ENCODE measurements at places on chromosomes 1 and 21. TPM values are rescaled to one million over a fixed set of nuclear protein-coding genes. Genes with fewer than 3 reads are reported as not detected.

DNA sequence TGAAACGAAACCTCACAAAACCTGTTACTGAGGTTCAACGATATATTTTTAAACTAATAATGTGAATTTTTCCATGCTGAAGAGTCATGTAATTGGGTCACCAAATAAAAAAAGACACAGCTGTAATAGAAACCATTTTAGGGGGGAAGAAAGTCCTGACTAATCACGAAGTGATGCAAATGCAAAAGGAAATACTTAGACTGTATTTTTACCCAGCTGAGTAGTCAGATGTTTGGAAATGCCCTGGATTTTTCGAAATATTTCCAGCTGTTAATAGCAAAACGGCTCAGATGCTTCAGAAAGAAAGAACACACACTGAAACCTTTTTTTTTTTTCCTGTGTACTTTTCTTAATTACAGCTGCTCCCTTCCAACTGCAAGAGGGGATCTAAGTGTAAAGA, 210.3 kb downstream of the SETD4 start:
- no peak for DNase-seq

DNA sequence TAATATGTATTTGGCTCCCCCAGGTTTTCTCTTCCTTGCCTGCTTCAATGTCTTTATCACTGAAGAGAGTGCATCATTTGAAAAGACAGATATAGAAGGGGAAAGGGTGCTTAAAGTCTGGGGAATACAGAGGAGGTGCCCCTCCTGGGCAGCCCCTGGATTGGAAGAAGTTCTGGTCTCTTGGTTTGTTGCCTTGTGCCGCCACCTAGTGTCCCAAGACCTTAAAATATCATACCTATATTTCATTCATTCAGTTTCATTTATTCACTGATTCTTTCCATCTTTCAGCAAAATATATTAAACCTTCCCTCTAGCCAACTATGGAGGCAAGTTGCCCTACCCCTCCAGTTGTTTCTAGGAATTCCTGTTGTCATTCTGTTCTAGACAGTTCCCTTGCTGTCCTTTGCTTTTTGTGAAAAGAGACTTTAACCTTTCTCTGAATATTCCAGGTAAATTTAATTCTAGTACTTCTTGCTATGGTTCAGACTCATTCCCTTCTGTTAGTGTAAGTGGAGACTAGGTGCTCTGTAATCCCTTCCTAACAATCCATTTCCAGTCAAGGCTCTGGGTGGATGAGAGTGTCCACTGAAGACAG, 56.1 kb downstream of the MEF2D start:
- no peak for DNase-seq

Gene DCDC2B
- not detected for total RNA-seq

DNA sequence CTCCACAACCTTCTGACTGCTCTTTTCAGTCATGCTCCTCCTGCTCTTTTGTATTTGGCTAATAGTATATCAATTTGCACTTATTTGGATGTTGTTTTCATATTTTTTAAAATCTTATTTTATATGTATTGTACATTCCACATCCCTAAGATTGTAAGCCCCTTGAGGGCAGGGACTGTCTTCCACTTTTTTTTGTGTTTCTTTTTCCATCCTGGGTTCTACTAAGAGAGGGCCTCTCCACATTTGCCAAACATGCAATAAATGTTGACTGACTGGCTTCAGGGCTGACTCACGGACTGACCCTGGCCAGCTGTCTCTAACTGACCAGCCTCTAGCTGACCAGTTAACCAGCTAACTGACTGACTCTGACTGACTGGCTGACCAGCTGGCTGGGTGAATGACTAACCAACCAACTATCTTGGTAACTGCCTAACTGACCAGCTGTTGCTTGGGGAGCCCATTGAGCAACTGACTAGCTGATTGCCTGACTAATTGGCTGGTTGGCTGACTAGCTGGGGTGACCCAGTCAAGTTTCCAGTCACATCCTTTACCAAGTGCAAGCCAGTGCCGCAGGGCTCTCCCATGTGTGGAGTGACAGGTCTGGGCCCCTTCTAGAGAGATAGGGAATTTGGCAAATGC, 16.1 kb downstream of the CSF1 start:
- no peak for DNase-seq

Gene LCE7A
- total RNA-seq, result not detected

DNA sequence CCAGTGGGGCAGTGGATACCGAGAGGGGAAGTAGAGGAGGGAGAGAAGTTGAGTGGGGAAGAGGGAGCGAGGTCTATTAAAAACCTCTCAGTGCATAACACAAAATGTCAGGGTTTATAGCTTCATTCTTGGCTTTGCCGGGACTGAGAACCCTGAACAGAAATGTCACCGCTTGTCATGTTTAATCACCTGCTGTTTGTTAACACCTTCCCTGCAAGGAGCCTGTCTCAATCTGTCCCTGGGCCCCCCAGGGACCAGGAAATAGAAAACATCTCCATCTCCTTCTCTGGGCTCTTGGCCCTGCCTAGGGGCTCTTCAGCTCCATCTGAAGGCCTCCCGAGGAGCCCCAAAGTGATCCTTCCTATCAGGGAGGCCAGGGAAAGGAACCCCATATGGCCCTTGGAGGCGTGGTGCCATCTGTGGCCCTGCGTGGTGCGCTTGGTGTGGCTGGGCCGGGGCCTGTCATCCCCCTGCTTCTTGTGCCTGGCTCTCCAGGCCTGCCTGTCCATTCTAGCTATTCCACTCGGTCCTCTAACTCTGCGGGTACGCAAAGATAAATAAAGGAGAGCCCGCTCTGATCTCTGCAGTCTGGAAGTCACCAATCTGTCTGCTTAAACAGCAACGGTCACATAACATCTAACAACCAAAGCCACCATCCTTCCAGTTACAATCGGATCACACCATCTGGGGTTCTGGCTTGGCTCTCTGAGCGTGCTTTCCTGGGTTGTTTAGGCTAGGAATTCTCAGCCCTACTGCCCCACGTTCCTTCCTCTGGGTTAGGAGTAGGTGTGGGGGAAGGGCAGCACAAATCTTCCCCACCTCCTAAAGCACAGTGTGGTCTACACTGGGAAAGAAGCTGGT, 113.8 kb downstream of the CASZ1 start:
- DNase-seq, result no peak

DNA sequence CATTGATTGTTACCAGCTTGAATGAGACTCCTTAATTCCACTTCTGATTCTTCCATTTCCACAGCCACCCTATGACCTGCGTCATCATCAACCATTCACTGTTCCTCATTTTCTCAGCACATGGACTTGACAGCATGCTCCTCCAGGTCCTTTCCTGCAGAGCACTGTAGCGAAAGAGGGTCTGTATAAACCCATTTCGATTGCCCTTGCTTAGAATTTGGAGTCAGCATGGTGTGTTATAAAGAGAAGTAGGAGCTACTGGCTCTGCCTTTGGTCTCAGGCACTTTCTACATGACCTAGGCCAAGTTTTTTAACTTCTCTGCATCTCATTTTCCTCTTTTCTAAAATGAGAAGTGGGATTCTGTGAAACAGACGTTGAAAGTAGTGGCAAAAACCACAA, 133.8 kb downstream of the AK5 start:
- DNase-seq, result no peak

DNA sequence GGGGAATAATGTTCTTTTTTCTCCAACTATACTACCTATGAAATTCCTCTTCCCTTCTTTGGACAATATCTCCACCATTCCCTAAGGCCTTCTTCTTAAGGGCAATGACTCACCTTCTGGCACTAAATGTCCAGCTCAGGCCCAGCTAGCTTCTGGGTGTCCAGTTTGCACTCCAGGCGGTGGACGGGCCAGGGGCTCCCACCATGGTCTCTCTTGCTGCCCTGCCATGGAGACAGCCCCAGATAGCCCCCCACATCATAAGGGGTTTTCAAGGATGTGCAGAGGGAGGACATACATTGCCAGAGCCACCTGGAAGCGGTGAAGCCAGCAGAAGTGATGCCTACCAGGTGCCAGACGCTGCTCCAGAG, 43.8 kb downstream of the C1orf198 start:
- DNase-seq, result no peak

- no peak for DNase-seq
These were observed 76.4 kb downstream of the TGFB2 start for GRCh38 chr1:218421531-218421930.
